ENCODE measurements at places on chromosomes 4 and X. TPM values are rescaled to one million over a fixed set of nuclear protein-coding genes. Genes with fewer than 3 reads are reported as not detected.

TCP11X2 gene
- not detected for total RNA-seq

- H3K4me3 ChIP-seq: no peak overlapping the region
- no peaks in the 10 kb centered on the region for H3K4me1 ChIP-seq
- no peaks in the 10 kb centered on the region for H3K27me3 ChIP-seq
- DNase-seq: no peak
- no peaks in the 10 kb centered on the region for H3K36me3 ChIP-seq
Observed at GRCh38 chrX:104665691-104666090, 99.7 kb downstream of the IL1RAPL2 start.

DNA sequence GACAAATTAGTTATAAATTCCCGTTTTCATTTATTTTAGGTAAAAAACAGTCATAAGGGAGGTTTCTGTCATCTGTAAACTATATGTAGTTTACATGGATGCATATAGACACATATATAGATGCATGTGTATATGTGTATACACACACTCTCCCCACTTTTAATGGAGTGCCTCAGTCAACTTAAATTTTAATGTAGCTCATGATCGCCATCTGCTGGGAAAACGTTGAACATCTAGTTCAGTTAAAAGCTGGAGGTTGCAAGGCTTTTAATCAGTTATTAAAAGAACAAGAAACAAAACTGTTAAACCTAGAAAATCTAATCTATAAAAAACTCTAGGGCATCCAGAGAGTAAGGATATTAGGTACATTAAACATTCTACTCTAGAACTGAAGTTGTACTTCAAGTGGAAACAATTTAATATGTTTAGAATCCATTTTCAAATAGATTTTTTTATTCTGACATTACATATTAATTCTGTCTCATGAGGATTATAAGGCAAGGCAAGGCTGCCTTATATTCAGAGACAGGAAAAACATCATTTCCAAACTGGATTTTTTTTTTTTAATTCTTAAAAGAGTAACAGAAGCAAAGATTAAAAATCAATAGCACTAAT is 122.6 kb downstream of the SHISA3 start:
- H3K36me3 ChIP-seq: no peaks in the 10 kb centered on the region
- no peak for DNase-seq
- H3K27me3 ChIP-seq: no peaks in the 10 kb centered on the region

- no peak overlapping the region for H3K27ac ChIP-seq
- H3K4me1 ChIP-seq: no peaks in the 10 kb centered on the region
- no peak overlapping the region for H3K4me3 ChIP-seq
Observed at GRCh38 chrX:110684653-110685052, 111.0 kb downstream of the CHRDL1 start.

GRCh38 chrX:41245641-41246040 is 88.3 kb upstream of the DDX3X start:
- no peaks in the 10 kb centered on the region for H3K4me1 ChIP-seq
- H3K27me3 ChIP-seq: no peaks in the 10 kb centered on the region
- H3K27ac ChIP-seq: no peak overlapping the region
- H3K36me3 ChIP-seq: no peaks in the 10 kb centered on the region

Data from sigmoid colon (tissue), 7 donors.